ENCODE measurements at places on chromosomes 16 and 17.

DNA sequence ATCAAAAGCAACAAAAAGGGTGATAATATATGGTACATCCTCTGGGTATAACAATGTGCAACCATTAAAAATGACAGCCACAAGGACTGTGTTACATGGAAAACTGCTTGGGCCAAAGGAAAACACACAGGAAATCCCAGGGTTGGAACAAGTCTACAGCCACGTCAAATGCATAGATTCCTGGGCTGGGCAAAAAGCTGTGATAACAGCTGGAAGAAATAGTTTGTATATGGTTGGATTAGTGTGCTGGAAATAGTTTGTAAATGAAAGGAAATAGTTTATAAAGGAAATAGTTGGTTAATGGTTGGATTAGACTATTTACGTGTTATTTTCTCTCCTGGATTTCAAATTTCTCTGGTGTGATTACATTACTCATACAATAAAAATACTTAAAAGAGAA, 2.6 kb downstream of the HSD17B2 start:
- no peak for DNase-seq

DNA sequence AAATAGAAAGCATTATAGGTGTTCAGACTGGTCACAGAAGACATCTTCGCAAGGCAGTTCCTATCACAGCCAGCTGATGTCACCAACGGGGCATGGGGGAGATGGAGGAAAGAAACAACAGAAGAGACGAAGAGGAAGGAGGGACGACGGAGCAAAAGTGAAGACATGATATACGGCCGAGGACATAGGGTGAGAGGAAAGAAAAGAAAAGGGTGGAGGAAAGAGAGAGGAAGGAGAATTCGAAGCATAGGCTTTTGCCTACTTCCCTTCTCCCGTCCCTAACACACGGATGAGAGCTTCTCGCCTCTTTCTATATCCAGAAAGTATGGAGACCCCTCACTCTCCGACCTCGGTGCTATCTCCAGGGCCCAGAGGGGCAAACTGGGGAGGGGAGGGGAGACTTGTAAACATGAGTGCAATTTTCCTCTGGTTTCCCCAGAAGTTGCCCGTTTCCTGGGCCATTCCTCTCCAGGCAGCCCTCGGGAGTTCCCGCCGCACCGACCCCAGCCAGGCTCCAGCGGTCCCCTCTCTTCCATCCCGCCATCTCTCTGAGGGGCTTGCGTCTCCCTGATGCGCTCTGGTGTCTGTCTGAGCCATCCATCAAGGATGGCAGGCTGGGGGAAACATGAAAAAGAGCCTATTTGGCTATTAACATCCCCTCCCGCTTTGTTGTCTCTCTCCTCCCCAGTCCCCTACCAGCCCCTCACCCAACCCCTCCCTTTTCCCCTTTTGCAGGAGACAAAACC, 26.0 kb downstream of the COPZ2 start:
- peak; percentile 71 for DNase-seq

DNA sequence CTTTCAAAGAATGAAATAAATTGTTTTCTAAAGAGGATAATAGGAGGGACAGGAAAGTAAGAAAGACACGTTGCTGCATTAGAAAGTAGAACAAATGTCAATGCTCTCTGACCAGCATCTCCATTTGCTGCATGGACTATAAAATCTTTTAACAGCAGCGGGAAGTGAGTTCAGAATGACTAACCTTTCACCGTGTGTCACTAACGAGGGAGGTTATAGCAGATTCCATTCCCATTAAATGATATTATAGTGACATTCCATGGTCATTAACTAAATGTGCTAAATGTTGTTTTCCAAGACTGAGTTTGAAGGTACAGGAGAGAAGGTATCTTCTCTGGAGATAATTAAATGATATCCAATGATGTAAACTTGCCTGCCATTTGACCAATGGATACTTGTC, 127.1 kb upstream of the HS3ST3A1 start:
- DNase-seq: no peak

- DNase-seq: no peak
These were observed at the start of gene IRX5 for GRCh38 chr16:54930005-54930868. TSS of gene IRX5 (plus strand) at chr16:54930865. CDS start at chr16:54931199, 334 bp downstream.

GRCh38 chr16:28291651-28292626, at the start of gene SBK1:
TSS of gene SBK1 (plus strand) at chr16:28292525. CDS start at chr16:28317392, 24,867 bp downstream.
- peak; percentile 99 for DNase-seq

GRCh38 chr16:11727796-11728543, 14.7 kb downstream of the TXNDC11 start:
- no peak for DNase-seq

- no peak for DNase-seq
These were observed 62.0 kb upstream of the NUDT7 start for GRCh38 chr16:77660311-77660710.

DNA sequence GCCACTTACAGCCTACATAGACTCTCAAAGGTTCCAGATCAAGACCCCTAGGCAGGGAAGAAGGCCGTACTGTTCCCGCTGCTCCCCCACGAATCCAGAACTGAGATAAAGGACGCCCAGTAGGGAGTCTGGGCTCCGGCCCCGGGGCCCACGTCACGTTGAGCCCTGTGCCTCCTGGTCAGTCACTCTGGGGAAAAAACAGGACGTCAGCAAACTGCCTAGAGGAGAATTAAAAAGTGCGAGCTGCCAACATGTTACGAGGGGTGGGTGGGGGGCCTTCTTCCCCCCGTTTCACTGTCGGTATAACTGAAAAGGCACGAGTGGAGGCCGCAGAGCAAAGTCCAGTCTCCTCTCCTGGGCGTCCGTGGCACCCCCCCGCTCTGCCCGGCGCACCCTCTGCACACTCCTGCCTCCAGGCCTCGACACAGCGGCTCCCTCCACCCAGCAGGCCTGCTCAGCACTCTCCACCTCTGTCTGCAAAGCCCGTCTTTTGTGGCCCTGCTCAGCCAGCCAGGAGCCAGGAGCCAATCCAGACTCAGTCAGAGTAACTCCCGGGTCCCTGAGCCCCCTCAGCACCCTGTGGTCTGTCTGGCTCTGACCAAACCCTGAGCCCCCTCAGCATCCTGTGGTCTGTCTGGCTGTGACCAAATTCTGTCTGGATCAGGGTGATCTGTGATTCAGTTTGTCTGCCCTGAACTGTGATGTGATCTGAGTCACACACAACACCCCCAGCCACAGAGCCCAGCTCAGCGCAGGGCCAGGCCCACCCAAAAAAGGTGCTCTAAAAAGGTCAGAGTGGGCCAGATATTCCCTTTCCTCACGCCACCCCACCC, 6.2 kb downstream of the ITGAE start:
- DNase-seq: no peak

- no peak for DNase-seq
These were observed 131.5 kb upstream of the CHMP6 start for GRCh38 chr17:80860101-80860671.

DNA sequence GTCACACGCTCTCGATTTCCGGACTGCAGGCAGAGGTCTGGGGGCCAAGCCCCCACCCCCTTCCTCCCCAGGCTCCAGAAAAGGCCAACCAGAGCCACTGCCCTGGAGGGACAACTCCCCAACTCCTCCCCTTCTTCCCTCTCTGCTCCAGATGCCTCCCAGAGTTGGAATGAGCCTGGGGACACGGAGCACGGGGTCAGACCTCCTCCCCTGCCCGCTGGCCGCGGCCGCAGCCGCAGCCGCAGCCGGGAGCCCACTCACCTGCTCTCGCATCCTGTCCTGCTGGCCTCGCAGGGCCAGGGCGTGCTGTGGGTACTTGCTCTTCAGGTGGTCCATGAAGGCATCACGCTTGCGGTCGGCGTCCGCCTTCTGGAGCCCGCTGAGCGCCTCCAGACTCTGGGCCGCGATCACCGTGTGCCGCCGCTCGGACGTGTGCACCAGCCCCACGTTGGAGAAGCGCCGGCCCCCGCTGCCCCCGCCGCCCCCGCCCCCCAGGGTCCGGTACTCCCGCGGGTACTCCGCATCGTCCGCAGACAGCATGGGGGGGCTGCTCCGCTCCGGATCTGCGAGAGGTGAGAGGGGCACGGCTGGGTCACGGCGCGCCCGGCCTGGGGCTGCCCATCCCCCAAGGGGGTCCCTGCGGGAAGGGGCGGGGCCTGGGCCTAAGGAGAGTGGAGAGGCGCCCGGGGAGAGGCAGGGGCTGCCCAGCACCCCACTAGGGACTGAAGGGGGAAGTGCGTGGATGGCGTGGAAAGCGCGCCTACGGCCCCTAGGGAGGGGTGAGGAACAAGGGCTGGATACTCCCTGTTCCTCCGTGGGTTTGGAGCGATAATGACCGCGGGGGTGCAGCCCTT, 27.3 kb downstream of the SRCIN1 start:
- no peak for DNase-seq

GRCh38 chr17:28030386-28030785, 12.1 kb upstream of the NLK start:
- no peak for DNase-seq

- no peak for DNase-seq
These were observed 185.2 kb downstream of the C16orf95 start for GRCh38 chr16:87131996-87132345.

DNA sequence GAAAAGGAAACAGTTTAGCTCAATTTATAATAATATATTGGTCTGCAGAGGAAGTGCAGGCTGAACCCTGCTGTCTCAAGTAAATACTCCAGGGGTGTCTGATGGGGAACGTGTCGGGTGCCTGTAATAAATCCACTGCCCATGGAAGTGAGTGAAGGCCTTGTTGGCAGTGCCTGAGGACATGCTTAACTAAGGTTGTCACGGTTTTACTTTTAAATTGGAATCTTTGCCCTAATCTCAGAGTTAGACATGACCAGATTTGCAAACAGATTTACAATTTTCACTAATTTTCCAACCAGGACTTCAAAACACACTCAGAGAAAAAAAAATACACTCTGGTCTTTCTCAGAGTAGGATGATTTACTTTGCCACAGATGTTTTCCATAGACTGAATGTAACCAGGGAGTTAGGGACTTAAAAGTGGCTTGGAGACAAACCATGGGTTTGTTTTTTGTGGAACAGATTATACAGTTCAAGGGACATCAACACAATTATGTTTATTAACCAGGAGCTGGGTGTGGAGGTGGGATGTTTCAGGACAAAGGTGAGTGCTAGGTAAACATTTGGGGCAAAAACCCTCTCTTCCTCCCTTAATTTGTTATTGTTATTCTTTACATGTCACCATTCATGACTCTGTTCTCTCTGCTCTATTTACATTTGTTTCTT, 144.5 kb downstream of the FTO start:
- no peak for DNase-seq

DNA sequence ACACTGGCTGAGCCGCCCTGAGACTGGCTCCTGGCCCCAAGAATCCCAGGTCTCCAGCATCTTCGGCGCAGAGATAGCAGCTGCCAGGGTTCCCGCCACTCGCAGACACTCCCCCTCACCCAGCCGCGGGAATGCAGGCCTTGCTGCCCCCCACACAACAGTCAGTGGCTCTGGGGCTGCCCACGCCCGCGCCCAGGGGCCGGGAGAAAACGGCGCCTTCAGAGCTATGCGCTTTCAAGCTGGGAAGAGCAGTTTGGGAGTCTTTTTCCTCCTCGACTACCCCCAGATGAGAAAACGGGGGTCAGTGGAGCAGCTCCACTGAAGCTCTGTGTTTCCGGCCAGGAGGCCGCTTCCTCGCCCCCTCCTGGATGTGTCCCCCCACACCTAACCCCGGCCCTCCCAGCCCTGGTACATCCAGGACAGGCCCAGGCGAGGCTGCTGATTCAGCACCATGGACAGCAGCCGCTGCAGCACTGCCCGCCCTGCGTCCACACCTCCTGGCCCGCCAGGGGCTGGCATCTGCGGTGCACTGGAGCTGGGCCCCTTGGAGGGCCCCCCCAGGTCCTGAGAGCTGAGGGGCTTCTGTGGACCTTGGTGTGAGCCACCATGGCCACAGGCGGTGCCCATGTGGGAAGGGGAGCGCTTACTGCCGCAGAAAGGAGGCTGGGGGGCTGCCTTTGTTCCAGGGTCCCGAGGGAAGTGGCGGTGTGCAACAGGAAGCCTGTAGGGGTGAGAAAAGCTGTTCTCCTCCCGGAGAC, 35.7 kb downstream of the CACNA1H start:
- peak; percentile 42 for DNase-seq

GRCh38 chr16:85915125-85915845, 16.3 kb downstream of the IRF8 start:
- no peak for DNase-seq

DNA sequence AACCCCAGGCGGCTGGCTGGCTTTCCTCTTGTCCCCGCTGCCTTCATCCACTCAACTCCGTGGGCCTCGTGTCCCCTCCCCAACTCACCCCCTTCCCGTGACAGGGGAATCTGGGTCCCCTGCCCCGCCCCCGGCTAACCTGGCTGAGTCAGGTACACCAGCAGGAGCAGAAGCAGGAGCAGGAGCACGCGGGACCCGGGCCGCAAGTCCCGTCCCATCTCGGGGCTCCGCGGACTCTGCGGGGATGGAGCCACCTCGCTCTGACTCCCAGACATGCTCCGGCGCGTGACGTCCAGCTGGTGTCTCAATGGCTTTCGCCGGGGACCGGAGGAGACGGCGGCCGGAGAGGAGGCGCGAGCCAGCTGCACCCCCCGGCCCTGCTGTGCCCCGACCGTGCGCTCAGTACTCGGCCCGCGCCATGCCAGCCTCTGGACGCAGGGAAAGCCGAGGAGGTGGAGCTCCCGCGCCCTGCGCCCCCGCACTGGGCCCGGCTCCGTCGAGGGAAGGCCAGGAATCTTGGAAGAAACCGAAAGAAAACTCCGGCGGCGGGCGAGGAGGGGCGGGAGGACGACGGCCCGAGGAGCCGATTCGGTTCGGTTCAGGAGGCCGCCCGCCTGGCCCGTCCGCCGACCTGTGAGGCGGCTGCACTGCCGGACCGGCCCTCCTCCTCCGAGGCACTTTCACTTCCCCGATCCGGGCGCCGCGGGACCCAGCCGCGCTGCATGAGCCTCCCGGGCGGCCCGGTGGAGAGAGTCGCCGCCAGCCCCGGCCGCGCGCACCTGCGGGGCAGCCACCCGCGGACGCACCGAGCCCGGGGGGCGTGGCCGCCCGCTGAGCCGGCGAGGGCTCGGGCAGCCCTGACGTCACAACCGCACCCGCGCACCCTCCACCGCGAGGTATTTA, at the start of the genes CXCL16 and ZMYND15:
CXCL16 (minus strand) TSS at position 807 of the 903 bp plus-strand sequence; CDS start at position 218, 589 bp downstream.
ZMYND15 (plus strand) TSS at position 712 of the 903 bp plus-strand sequence. CDS start 716 bp downstream, outside the sequence.
- DNase-seq: peak; percentile 91

DNA sequence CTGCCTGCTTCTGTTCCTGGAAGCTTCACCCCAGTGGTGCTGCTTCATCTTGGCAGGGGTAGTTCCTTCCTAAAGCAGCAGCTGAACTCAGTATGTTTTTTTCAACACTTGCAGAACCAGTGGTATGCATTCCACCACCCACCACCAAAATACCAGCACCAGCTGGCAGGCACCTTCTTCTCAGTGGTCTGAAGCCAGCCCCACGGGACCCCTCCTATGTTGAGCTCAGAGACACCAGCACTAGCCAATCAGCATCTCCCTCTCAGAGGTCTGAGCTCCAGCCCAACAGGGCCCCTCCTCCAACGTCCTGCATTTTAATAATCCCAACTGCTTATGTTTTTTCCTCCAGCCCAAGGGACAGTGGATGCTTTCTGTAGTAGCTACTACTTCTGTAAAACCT, 299.6 kb upstream of the CCL2 start:
- DNase-seq: no peak

GRCh38 chr16:83147244-83147643, 520.5 kb downstream of the CDH13 start:
- no peak for DNase-seq

DNA sequence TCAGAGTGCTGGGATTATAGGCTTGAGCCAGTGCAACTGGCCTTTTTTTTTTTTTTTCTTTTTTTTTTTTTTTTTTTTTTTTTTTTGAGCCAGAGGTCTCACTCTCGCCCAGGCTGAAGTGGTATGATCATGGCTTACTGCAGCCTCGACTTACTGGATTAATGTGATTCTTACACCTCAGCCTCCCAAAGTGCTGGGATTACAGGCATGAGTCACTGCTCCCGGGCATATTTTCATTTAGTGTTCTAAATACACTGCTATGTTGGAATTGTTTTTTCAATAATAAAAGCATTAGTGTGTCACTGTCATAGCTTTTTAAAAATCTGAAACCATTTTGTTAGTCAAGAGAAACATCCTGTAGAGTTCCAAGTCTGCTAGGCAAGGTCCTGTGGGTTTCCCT, 40.3 kb downstream of the NDE1 start:
- no peak for DNase-seq

- no peak for DNase-seq
These were observed 17.7 kb downstream of the TAOK1 start for GRCh38 chr17:29407856-29408255.

Measured in germinal center (tissue), 1 donor.